Nephron progenitor cell (in vitro differentiated cells): ENCODE measurements at places on chromosomes 3 and 15.

GRCh38 chr15:43483297-43484128, 9.4 kb downstream of the TP53BP1 start:
- H3K4me3 ChIP-seq, result no peak overlapping the region
- peaks cover 85% of the 10 kb centered on the region for H3K36me3 ChIP-seq
- DNase-seq, result no peak
- H3K27me3 ChIP-seq, result no peaks in the 10 kb centered on the region
- H3K4me1 ChIP-seq, result no peaks in the 10 kb centered on the region

GRCh38 chr3:157746391-157746790, 243.2 kb upstream of the VEPH1 start:
- no peaks in the 10 kb centered on the region for H3K4me1 ChIP-seq
- no peaks in the 10 kb centered on the region for H3K36me3 ChIP-seq
- no peak overlapping the region for H3K4me3 ChIP-seq
- no peak for DNase-seq
- no peak overlapping the region for H3K27ac ChIP-seq

GRCh38 chr3:123338620-123339061, 110.2 kb downstream of the ADCY5 start:
- H3K4me1 ChIP-seq, result peaks cover 48% of the 10 kb centered on the region
- H3K27me3 ChIP-seq, result peaks cover 6% of the 10 kb centered on the region
- peak overlapping the region; percentile 80 for H3K27ac ChIP-seq

- no peaks in the 10 kb centered on the region for H3K36me3 ChIP-seq
- no peaks in the 10 kb centered on the region for H3K27me3 ChIP-seq
- no peak overlapping the region for H3K27ac ChIP-seq
- H3K4me1 ChIP-seq, result no peaks in the 10 kb centered on the region
Measured at GRCh38 chr3:102733791-102734563, 299.2 kb downstream of the ZPLD1 start.

DNA sequence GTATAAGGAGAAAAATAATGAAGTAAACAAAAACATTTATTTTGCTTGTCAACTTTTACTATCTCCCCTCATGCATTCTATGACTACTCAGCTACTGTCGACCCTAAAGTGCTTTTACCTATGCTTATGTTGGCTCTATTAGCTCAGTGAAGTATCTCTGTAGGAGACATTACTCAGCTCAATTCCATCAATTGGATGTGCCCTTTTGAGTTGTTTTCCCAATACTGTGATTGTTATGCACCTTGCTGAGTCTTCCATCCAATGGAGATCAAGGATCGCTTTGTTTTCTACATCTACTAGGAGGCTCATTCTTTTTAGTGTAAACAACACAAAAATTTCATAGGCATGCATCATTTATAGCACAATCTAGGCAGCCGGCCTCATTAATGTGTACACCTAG, 403.8 kb upstream of the ARL6 start:
- no peak overlapping the region for H3K27ac ChIP-seq
- no peak overlapping the region for H3K4me3 ChIP-seq
- H3K36me3 ChIP-seq, result no peaks in the 10 kb centered on the region
- no peaks in the 10 kb centered on the region for H3K27me3 ChIP-seq

GRCh38 chr3:159252772-159253384, 451.0 kb downstream of the MFSD1 start:
- no peaks in the 10 kb centered on the region for H3K36me3 ChIP-seq
- no peak overlapping the region for H3K4me3 ChIP-seq
- no peak overlapping the region for H3K27ac ChIP-seq
- peaks cover 30% of the 10 kb centered on the region for H3K27me3 ChIP-seq
- no peaks in the 10 kb centered on the region for H3K4me1 ChIP-seq

DNA sequence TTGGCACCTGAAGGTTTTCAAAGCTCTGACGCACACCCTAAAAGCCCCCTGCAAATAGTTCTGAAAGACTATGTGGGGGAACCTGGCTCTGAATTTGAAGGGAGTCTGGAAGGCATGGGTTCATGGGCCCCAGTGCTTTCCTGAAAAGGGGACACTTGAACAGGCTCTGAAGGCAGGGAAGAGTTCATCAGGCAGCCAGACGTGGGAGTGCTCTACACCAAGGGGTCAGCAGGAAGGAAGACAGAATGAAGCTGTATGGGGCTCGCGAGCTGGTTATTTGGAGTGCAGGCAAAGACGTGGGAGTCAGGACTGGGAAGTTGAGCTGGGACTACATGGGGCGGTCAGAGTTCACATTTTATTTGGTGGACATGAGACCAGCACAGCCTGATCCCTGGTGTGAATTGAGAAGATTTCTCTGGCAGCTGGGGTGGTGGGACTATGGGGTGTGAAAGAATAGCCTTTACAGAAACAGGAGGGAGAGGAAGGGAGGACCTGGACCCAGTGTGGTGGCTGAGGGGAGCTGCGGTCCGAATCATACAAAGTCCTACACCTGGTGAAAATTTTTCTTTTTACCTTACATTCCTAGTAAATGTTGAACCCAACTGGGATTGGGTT, 12.6 kb downstream of the ABHD6 start:
- DNase-seq, result peak; percentile 17
- H3K27me3 ChIP-seq, result no peaks in the 10 kb centered on the region
- peaks cover 63% of the 10 kb centered on the region for H3K4me1 ChIP-seq
- peak overlapping the region; percentile 79 for H3K27ac ChIP-seq

- H3K27me3 ChIP-seq, result peaks cover 3% of the 10 kb centered on the region
- no peaks in the 10 kb centered on the region for H3K36me3 ChIP-seq
- no peaks in the 10 kb centered on the region for H3K4me1 ChIP-seq
- H3K4me3 ChIP-seq, result no peak overlapping the region
- DNase-seq, result no peak
Measured at GRCh38 chr3:118811236-118811732, 223.4 kb downstream of the IGSF11 start.

DNA sequence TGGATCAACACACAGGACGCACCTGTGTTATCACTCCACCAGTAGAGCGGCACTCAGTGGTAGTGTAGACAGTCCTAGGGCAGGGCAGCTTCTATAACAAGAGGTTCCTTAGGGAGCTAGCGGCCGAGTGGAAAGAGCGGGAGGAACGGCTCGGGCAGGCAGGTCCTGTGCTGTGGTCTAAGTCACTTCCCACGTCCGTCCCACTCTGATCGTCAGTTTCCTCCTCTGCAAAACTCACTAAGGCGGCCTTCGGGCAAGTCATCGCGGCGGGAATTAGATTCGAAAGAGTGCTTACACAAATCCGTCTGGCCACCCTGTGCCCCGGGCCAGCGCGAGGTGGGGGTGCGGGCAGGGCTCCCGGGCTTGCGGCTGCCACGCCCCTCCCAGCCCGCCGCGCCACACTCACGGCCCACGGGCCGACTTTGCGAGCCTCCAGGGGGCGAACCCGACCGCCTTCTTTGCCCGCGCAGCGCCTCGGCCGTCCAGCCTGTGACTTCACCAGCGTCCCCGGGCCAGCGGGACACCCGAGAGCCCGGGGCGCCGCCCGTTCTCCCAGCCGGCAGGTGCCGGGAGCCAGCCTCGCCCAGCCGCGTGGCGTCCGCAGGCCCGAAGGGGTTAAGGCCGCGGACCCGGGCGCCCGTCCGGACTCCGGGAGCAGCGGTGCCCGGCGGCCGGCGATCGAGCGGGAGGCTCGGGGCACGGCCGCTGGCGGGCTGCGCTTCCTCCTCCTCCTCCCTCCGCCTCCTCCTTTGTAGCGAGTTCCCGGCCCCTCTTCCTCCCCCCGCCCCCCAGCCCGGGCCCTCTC, 416 bp upstream of the CORO2B start:
- H3K36me3 ChIP-seq, result no peaks in the 10 kb centered on the region
- no peak overlapping the region for H3K27ac ChIP-seq
- peaks cover 51% of the 10 kb centered on the region for H3K27me3 ChIP-seq
- peaks cover 52% of the 10 kb centered on the region for H3K4me1 ChIP-seq
- H3K4me3 ChIP-seq, result peak overlapping the region; percentile 80

DNA sequence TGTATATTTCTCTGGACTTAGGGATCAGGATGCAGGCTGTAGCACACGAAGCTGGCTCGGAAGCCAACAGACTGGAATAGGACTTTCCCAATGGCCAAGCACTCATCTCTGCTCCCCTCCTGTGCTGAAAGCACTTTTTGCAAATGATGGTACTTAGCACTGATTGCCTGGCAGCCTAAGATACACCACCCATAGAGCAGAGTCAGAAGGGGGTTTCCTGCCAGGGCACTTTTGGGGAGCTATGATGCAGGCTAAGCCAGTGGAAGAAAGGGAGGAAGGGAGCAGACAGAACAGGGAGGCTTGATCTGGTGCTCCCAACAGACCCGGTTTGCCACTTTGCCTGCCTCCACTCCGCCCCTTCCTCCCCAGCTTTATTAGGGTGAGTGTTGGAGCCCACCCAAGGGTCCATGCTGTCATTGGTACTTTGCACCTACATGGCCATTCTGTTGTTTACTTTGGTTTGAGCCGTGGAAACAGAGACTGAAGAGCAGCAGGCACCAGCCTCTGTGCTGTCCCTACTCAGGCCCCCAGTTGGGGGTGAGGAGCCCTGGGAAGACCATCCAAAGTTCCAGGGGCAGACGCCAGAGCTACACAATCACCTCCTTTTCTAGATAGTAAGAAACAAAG, 15.9 kb downstream of the BSN start:
- H3K4me3 ChIP-seq, result no peak overlapping the region
- DNase-seq, result no peak
- no peak overlapping the region for H3K27ac ChIP-seq
- no peaks in the 10 kb centered on the region for H3K4me1 ChIP-seq

GRCh38 chr15:37061996-37062395, 38.4 kb downstream of the MEIS2 start:
- peaks cover 75% of the 10 kb centered on the region for H3K36me3 ChIP-seq
- no peak overlapping the region for H3K4me3 ChIP-seq
- peaks cover 28% of the 10 kb centered on the region for H3K4me1 ChIP-seq
- DNase-seq, result no peak
- no peaks in the 10 kb centered on the region for H3K27me3 ChIP-seq

DNA sequence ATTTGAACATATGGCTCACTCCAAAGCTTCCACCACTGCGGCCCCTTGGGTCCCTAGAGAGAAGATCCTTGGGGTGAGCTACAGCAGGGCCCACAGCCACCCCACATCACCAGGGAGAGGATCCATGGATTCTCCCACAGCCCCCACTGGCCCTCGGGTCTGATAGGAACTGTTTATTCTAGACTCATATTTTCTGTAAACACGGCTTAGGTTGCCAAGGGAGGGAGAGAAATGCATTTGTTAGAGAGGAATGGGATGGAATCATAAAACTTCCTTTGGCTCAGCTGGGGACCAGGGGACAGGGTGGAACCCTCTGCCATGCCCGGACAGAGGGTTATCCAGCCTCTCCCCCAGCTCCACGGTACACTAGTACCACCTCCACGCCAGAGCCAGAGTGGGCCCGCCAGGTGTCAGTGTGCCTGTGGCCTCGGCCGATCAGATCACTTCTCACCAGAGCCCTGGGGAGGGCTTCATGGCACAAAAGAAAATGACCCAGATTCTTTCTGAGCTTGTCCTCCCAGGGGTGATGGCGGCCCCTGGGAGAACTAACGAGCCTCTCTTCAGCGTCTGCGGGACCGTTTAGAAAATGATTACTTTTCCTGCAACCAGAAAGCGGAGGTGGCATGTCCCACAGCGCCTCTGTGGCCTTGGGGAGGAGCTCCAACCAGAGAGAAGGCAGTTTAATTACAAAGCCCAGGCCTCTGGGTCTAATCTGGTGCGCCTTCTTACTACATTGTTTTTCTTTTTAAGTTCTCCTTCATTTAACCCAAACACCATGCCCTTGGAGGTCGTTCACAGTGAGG, 33.7 kb downstream of the ADCY5 start:
- peaks cover 6% of the 10 kb centered on the region for H3K27me3 ChIP-seq
- H3K4me1 ChIP-seq, result peaks cover 96% of the 10 kb centered on the region
- no peak for DNase-seq
- no peak overlapping the region for H3K4me3 ChIP-seq
- no peaks in the 10 kb centered on the region for H3K36me3 ChIP-seq

GRCh38 chr3:103169289-103169688, 734.5 kb downstream of the ZPLD1 start:
- no peaks in the 10 kb centered on the region for H3K4me1 ChIP-seq
- no peak overlapping the region for H3K4me3 ChIP-seq
- H3K27me3 ChIP-seq, result no peaks in the 10 kb centered on the region

DNA sequence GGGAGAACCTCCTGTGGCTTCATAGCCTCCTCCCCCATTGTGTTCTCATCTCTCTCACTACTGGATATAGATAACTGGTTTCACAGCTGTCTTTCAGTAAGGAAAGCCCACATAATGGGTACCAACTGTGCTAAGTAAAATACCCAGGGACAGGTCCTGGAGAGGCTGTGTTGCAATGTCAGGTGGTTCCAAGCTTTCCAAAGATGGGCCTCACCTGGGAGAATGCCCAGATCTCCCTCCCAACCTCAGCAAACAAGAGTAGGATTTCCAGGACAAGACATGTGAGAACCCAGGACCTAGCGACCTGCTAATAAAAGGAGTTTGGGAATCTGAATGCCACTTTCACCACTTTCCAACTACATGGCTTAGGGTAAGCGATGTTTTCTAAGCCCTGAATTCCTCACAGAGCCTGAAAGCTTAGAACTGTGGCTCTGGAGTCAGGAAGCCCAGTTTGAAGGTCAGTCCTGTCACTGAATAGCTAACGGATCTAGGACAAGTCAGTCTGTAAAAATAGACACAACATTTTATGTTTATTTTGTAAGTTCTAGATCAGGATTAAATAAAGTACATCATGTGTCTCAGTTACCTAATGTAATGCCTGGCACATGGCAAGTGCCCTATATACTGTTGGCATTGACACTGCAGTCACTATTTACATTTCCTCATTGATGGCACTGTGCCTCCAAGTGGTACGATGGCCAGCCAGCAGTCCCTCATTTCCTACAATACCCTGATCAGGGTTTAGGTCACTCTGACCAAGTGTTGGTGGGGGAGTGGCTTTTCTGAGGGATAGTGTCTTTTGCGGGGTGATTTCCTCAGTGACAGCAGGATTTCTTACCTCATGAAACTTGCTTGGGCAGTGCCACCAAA, 11.9 kb downstream of the CERS3 start:
- no peak overlapping the region for H3K27ac ChIP-seq
- H3K36me3 ChIP-seq, result no peaks in the 10 kb centered on the region
- H3K27me3 ChIP-seq, result peaks cover 14% of the 10 kb centered on the region
- no peak for DNase-seq
- no peak overlapping the region for H3K4me3 ChIP-seq

DNA sequence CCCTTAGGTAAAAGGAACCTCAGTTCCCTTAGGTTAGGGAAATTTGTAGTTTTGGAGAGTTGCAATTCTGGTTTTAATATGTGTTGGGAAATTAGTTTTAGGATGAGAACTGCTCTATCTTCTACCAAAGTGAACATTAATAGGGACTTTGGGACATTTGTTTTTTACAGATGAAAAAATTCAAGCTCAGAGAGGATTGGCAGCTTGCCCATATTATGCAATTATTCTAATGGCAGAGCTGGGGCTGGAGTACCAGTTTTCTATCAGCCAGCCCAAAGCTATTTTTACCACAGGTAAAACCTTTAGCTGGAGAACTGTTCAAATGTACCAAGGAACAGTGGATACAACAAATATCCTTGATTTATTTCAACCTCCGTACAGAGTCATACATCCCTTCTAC, 127.0 kb downstream of the CPNE4 start:
- no peaks in the 10 kb centered on the region for H3K27me3 ChIP-seq
- no peaks in the 10 kb centered on the region for H3K4me1 ChIP-seq
- H3K36me3 ChIP-seq, result no peaks in the 10 kb centered on the region

DNA sequence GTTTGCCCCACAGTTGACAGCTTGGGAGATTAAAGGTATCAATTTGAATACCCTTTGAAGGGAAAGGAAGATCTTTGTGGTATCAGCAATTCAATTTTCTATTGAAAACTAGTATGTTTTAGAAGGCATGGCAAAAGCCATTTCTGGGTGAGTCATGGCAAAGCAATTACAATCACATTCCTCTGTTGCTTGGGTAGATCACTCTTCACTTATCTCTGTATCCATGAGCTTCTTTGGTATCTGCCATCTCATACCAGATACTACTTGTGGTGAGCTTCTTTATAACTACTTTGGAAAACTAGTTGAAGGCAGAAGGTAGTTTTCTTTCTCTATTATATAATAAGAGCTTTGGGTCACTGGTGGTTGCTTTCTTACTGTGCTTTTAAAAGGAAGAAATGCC, 28.3 kb upstream of the LSAMP start:
- DNase-seq, result no peak
- H3K27ac ChIP-seq, result no peak overlapping the region
- H3K4me3 ChIP-seq, result no peak overlapping the region
- peaks cover 12% of the 10 kb centered on the region for H3K4me1 ChIP-seq
